Activated CD4-positive, CD25-positive, alpha-beta regulatory T cell treated with anti-CD3 and anti-CD28 coated beads, Interleukin-2, amount 50 U/mL, for 24 hours (primary cell): ENCODE measurements at places on chromosomes 1 and 21.

- no peak for ATAC-seq
Measured at GRCh38 chr1:28341591-28341990, 12.8 kb downstream of the MED18 start.

DNA sequence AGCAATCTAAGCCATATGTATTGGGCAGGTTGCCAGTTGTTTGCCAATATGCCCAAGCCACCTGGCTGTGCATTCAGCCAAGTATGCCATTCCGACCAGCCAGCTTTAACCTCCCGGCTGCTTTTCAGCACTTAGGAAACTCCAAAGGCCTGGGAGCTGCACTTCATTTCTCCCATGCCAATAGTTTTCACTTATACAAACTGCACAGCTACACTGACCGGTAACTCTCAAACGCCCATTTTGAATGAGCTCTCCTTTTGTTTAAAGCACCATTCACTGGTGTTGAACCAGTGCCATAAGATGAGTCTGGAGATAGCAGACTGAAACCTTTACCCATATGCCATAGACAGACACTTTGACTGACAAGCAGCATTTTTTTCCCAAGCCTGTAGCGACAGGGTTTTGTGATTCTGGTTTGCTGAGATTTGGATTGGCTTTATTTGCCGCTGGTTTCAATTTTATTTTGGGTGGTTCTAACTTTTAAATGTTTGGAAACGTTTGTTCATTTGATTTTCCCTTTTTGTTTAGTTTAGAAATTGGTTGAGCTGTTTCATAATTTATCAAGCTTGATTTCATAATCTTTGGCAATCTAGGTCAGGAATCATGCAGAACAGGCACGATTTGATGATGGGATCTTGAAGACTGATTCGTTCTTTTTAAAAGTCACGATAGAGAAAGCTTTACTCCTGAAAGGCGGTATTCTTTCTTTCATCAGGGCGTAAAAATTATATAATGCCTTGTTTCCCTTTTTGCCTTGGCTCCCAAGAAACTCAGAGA lies 144.6 kb downstream of the NFIA start:
- no peak for ATAC-seq

- ATAC-seq = no peak
Measured at GRCh38 chr1:236762410-236762809, 32.7 kb upstream of the MTR start.

DNA sequence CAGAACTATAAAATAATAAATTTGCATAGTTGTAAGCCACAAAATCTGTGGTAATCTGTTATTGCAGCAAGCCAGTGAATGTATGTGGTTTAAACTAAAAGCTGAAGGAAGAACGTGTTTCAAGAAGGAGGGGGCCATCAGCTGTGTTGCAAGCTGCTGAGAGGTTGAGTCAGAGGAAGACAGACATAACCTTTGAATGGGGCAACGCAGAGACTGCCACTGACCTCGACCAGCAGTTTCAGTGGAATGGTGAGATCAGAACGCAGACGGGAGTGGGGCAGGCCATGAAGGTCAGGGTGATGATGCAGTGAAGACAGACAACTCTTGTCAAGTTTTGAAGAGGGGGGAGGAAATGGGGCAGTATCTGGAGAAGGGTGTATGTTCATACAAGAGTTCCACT lies 23.2 kb upstream of the QSOX1 start:
- ATAC-seq = peak; percentile 51

DNA sequence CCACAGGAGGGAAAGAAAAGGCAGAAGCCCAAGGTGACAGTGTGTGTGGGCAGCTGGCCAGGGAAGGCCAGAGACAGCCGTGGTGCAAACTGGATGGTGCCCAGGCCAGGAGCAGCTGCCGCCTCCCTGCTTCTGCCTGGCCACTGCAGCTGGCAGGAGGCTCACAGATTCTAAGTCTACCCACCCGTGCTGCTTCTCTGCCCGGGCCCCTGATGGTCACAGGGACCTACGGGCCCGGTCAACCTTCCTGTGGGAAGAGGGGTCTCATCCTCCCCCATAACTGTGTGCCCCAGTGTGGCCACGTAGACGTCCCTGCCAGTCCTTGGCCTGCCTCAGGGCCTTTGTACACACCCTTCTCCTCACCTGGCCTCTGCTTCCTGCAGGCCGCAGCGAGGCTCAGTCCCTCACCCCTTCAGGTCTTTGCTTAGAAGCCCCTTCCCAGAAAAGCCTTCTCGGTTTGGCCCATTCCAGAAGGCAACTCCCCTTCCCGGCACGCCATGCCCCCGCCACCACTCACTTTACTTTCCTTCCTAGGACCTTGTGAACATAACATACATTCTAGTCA lies 192.6 kb upstream of the AJAP1 start:
- ATAC-seq = no peak

DNA sequence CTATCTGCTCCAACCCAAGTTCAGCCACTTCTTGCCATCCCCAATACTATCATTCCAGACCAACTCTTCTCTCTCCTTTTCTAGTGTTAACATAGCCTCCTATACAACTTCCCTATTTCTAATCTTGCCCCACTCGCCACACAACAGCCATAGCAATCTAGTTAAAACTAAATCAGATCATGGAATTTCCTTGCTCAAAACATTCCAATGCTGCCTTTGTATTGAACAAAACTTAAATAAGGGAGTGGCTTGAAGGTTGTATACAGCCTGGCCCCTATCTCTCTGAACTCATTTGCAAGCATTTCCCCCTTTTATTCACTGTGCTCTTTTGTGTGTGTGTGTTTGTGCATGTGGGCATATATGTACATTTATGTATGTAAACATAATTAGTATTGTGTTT lies 118.1 kb upstream of the SGIP1 start:
- no peak for ATAC-seq

- ATAC-seq = no peak
Measured at GRCh38 chr1:41448821-41449220, 35.7 kb downstream of the EDN2 start.

DNA sequence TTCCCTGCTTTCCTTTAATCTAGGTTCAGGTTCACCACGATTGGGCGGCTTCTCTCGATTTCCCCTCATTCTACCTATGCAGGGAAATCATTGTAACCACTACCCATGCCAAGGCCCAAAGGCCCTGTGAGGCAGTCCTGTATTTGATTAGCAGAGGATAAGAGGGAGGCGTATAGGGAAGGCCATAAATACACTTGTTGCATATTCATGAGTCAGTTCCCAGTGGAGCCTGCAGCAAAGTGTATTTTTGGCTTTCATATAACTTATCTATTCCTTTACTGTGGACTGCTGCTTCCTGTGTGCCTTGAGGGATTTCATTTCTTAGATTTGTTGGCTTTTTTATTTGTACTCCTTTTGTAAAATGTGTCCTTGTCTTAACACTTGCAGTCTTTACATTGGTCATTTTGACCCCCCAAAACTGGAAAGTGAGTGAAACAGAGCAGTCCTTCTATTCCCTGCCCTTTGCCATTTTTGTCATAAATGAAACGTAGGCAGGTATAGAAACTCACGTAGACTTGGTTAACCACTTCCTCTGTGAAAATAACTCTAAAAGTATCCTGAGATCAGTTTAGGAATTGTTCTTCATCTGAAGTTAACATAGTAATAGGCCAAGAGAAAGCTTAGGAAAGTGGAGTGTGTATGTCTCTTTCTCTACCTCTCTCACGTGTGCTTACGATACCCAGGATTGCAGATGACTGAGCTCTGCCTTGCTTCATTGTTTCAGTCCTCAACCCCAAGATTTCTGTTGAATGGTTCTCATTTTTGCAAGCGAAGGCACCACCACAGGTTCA lies 19.6 kb upstream of the KCNQ4 start:
- no peak for ATAC-seq

DNA sequence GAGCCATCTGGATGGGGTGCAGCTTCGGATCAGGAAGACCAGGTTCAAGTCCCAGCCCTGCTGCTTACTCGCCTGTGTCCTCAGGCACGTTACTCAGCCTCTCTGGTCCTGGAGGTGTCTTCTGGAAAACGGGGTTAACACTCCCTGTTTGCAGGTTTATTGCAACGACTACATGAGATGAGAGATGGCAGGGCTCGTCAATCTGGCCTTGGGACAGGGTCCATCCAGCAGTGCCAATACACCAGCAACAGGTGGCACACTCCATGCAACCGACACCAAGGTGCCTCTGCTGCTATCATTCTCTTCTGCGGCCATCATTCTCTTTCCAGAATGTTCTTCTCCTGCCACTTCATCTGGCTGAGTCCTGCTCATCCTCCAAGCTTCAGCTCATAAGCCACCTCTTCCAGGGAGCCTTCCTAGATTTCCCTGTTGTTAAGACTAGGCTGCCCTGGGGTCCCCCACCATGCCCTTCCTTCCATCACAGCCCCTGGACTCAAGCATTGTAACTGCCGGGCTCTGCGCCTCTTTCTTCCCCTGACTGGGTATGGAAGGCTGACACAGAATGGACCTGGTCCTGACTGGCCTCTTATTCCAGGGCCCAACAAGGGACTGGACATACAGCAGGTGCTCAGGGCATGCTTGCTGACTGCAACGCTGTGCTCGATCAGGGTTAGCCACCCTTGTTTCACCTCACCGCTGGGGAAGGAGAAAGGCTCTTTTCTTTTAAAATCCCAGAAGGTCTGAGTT lies 87.4 kb downstream of the DMRTB1 start:
- ATAC-seq = no peak

DNA sequence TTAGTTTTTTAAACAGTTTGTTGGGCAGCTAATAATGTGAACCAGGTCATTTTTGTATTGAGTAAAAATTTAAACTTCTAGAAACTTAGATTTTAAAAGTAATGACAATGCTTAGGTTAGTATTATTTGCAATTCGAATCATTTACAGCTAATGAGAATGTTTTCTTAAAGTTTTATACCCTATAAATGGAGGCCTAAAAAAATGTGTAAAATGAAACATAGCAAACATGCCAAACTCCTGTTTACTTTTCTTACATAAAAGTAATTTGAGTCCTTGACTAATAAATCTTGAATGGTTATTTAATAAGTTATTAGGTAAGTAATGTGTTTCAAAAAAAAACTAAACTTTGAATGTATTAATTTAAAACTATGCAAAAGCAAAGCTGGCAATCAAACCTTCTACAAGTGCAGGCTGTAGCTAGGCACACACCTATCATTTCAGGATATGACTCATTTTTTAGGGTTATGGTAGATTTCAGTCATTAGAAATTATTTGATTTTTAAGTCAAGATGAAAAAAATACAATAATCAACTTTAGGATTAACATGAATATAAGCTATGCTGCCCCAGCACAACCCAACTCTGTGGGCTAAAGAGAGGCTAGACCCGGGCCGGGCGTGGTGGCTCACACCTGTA lies 41.5 kb downstream of the CLSTN1 start:
- ATAC-seq = peak; percentile 65

DNA sequence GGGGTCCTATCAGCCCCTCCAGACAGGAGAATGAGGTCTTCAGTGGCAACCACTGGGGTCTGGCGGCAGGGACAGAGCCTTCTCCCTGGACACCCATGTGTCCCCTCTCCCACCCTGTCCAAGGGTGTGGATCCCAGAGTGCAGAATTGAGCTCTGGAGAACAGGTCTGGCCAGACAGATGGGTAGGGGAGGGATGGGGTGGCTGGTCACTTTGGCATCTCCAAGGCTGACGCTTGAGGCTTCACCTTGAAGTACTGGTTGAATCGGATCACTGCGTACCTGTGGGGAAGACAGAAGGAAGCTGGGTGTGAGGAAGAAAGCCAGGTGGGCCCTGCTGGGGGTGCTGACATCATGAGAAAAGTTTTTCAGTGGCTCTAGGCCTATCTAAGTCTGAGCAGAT lies 19.9 kb downstream of the ETNK2 start:
- no peak for ATAC-seq

DNA sequence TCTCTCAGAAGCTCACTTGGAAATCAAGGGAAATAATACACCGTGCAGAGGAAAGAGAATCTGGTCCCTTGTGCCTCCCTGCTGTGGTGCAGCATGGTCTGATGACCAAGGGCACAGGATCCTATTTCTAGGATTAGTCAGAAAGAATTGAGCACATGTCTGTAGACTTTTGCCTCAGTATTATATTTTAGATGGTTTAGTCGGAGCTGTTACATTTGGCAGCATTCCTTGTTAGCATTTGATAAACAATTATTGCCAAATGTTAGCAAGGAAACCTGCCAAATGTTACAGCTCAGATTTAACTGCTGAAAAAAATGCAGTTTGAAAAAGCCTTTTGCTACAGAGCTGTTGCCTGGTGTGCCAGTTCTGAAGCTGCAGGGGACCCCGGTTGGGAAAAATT lies 183.5 kb upstream of the DPYD start:
- no peak for ATAC-seq

- no peak for ATAC-seq
Measured at GRCh38 chr1:227489572-227489971, 73.8 kb upstream of the ZNF678 start.

- ATAC-seq = peak; percentile 35
Measured at GRCh38 chr21:46483300-46484295, 24.9 kb downstream of the DIP2A start.

- ATAC-seq = no peak
Measured at GRCh38 chr21:45035477-45035848, 38.9 kb upstream of the ADARB1 start.

DNA sequence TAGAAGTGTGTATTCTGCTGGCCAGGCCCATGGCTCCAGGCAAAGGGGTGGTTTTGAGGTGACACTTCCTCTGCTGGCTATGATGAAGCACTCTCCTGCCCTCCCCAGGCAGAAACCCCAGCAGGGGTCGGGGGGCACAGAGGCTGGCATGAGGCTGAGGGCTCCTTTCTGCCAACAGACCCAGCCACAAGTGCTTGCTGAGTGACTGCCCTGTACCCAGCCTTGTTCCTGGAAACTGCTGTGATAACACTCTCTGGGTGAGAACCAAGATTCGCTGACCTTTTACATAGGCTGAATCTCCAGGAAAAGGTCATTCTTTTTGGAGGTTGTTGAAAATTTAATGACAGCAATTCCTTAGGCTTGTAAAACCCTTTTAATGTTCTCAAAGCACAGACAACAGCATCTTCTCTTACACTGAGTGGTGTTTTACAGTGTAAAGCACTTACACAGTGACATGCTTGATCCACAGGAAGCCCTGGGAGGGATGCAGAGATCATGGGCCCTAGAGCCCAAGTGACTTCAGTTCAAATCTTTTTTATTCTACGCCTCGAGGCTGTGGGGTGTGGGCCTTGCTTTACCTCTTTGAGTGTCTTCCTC lies 155.5 kb upstream of the FGGY start:
- no peak for ATAC-seq

DNA sequence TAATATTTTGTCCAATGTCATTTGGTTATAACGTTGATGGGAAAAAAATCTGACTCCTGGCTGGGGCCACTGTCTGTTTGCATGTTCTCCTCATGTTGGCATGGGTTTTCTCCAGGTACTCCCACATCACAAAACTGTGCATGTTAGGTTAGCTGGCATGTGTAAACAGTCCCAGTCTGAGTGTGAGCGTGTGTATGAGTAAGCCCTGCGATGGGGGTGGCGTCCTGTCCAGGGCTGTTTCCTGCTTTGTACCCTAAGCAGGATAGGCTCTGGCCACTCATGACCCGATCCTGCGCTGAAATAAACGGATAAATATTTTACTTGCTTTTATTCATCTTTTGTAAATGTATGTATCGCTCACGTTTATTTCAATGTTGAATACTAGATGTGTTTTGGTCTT lies 13.5 kb downstream of the EFCAB14 start:
- no peak for ATAC-seq

GRCh38 chr21:34129901-34130715 lies 56.7 kb downstream of the MRPS6 start:
- no peak for ATAC-seq
